NCI-H1105 treated with DMSO at 0.1 percent for 48 hours (cell line): ENCODE measurements at places on chromosomes 3 and 15.

GRCh38 chr15:94671858-94672532 is 440.6 kb downstream of the MCTP2 start:
- DNase-seq, result no peak

DNA sequence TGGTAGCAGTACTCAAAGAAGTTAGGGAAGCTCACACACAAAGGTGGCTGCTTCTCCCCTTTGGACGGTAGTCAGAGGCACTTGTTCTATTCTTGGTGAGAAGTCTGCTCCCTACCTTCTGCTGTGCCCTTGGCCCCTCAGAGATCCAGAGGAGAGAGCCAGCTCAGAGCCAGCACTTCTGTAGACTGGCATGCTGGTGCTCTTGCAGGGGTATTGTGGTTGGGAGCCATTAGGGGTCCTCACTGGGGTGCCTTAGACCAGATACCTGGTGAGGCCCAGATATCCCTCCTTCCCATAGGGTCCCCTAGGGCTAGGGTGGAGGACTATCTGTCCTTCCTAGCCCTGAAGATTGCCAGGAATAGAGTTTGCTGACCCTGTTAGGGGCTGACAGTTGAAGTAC is 140.6 kb downstream of the EEFSEC start:
- no peak for DNase-seq

- peak; percentile 6 for DNase-seq
These were observed 48.9 kb upstream of the TCF12 start for GRCh38 chr15:56869573-56869972.

DNA sequence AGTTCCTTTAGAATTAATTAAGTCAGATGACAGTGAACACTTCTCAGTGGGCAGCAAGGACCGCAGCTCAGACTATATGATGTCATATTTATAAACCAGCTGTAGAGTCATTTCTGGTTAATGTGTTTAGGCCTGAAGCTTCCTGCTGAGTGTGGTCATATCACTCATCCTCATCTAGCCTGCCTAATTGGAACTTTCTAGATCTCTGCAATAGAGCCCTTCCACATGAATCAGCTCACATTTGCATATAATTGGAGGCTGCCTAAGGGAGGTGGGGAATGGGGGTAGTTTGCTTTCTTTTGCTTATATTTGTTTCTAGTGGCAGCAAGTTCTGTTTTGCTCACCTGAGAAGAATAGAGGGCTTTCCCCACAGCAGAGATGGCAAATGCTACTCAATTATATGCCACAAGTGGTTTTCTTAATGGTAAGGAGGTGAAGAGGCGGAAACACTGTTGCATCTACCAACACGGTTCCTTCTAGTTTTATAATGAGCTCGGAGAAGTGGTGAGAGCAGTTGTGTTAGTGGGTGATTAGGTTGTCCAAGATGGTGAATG is 148.1 kb downstream of the KLHL25 start:
- no peak for DNase-seq

DNA sequence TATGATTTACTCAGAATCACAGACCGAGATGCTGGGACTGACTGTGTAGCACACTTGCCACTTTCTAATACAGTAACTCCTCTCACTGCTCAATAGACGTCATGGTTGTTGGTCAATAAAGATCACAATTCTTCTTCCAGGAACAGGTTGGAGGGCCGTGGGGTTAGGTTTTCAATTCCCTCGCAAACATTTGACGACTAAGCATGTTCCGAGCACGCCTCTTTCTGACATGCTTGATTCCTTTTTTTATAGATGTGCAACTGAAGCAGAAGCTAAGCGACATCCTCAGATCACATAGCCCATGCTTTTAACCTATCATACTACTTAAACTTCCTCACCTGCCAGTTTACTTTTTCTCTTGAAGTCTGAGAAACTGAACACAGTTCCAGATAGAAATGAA is 61.0 kb downstream of the GRM7 start:
- no peak for DNase-seq

DNA sequence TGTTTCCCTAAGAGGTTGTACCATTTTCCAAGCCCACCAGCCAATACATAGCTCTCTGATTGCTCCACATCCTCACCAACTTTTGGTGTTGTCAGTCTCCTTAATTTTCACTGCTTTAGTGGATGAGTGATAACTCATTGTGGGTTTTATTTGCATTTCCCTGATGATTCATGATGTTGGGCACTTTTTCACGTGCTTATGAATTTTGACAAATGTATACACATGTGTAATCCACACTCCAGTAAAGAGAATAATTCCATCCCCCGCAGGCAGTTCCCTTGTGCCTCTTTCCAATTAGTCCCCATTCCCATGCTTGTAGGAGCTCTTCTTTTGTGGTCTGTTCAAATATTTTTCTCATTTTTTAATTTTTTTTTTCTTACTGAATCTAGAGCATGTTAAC is 52.4 kb downstream of the ANP32A start:
- DNase-seq, result no peak

DNA sequence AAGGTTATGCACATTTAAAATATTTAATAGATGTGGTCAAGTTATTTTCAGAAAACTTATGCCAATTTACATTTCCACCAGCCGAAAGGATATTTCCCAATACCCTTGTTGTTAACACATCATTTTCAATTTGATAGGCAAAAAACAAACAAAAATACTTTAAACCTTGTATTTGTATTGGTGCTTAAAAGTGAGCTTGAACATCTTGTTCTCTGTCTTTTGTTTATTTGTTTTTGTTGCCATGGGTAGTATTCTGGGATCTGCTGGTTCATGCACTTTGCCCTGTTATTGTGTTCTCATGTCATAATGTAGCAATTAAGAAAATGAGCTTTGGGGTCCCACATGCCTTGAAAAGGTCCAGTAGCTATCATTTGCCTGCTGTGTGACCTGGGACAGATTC is 191.4 kb downstream of the LRTM1 start:
- no peak for DNase-seq

DNA sequence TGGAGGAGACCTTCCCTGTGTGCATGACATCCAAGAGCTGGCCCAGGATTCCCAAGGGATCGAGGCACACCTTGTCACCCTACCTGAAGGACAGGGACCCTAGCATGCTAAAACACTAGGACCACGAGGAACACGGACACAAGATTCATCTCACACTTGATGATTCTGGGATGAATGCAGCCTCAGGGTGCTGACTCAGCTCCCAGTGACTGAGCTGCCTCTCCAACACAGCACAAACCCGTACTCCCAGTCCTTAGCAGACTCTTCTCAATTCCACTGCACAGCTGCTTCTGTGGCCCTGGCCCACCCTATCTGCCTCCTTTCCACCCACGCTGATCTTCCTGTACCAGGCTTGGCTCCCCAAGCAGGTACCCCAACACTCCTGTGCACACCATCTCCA is 9.1 kb upstream of the OXTR start:
- no peak for DNase-seq

GRCh38 chr15:72222393-72222792 is 8.6 kb downstream of the PKM start:
- DNase-seq, result no peak

DNA sequence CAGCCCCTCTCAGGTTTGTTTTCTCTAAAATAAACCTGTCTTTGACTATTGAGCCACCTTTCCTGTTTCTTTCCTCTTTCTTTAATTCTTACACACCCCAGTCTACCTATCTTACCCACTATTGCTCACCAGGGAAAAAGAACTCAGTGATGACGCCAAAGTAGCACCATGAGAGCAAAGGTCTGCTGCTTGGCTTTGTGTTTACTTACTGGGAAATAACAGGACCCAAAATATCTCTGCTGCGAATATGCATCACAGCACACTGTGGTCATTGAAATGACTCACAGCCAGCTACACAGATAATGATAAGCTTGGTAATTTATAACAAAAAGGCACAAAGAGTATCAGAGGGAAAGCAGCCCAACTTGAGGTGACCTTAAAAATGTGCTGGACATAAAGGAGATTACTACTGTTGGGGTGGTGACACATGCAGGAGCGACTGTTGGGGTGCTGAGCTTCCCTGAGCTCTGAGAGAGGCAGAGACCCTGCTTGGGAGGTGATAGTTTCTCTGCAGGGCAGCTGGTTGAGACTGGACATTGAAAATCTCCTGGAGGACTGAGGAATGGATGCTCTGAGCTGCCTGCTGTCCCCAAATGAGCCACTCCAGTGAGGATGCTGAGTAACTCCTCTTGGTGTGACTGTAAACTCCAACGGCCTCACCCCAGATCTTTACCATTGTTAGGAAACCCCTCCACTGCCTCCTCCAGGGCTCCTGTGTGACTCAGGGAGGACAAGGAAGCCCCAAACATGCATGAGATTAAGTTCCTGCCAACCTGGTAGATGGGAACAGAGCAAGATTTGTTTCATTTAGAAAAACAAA is 14.5 kb downstream of the EFCAB12 start:
- no peak for DNase-seq

GRCh38 chr3:50396502-50396901 is 37.2 kb upstream of the TMEM115 start:
- no peak for DNase-seq

GRCh38 chr3:14323401-14324223 is 78.8 kb upstream of the SLC6A6 start:
- no peak for DNase-seq

DNA sequence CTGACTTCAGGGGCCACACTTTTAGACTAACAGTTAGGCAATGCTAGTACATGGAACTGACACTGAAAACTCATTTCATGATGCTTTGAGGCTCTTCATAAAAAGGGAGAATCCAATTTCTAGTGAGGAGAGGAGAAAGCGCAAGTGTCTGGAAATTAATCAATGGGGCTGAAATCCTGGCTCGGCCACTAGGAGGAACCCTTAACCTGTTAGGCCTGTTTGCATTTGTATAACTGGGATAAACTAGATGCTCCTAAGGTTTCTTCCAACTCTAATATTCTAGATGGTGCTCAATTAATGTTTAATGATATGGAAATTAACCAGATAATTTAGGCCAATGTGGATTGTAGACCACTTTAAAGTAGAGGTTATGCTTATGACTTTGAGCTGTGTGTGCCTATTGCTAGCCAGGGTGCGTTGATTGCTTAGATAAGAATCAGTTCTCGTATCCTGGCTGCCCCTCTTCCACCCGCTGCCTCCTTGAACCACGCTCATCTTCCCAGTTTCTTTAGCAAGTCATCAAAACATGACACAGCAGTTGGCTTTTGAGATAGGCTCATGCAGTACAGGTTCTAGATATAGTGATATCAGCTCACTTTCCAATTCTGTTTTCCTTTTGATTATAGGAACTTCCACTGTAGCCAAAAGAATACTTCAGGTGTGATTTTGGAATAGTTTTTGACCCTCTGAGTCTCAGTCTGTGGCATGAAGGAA is 16.8 kb upstream of the CRBN start:
- DNase-seq, result peak; percentile 25

DNA sequence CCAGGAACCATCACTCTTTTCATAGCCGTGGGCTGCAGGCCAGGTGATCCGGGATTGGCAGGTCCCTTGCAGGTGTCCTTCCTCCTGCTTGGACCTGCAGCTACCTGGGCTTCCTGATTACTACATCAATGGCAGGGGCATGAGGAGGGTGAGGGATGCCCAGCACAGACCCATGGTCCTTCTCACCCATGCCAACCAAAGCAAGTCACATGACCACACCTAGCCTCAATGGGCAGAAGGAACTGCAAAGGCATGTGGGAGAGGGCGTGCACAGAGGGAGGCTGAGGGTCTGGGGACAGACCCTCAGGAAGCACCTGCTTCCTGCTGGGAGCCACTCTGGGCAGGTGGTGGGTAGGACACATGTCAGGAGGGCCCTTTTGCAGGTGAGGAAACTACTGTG is 105.2 kb downstream of the NUP210 start:
- DNase-seq, result no peak

GRCh38 chr3:117928836-117929235 is 1105.8 kb downstream of the IGSF11 start:
- DNase-seq, result no peak

DNA sequence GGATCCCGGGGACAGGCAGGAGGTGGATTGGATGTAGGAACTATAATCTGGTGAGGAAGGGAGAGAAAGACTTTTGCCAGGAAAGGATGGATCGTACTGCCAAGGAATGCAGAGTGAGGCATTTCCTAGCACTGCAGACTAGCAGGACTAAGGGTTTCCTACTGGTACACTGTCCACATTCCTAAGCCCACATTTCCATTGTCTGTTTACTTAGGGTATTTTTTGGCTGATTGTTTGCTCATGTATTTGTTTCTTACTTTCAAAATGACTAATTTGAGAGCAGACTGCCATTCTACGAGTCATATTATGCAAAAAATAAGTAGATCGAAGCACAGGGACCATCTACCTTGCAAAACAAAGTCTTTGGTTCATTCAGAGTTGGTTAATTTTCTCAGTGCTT is 1029.5 kb upstream of the NR2F2 start:
- DNase-seq, result no peak

DNA sequence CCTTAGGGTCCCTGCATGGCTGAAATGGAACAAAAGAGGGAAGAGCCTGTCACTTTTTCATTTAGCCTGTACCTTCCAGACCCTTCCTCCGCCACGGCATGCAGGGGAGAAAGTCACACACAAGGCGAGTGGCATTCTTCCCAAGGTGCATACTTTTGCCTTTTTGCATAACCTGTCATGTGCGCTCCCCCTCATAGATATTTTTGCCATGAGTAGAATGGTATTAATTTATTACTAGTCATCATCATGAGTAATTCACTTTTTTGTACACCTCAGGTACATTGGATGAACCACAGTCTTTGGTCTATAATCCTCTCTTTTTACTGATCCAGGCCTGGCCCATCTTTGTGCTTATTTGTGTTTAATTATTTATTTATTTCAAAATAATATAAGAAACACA is 8.9 kb upstream of the BUB1B start:
- no peak for DNase-seq

GRCh38 chr3:36786921-36787890 is 22.9 kb upstream of the DCLK3 start:
- DNase-seq, result no peak

DNA sequence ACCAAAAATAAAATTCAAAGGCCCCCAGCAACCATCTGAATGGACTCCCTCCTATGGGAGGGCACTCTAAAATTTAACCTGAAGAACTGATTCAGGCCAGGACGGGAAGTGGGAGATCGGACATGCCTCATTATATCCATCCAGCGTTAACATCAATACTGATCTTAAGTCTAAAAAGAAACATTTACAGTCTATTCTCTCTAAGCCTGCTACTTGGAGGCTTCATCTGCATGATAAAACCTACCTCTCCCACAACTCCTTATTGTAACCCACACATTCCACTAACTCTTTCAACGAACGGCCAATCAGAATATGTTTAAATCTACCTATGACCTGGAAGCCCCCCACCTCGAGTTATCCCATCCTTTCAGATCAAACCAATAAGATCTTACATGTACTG is 68.4 kb downstream of the HERC1 start:
- DNase-seq, result no peak

- DNase-seq, result no peak
These were observed 141.8 kb upstream of the BNIP2 start for GRCh38 chr15:59830873-59831272.
